Iris pigment epithelial cell (primary cell): ENCODE measurements at places on chromosomes 5 and 9.

DNA sequence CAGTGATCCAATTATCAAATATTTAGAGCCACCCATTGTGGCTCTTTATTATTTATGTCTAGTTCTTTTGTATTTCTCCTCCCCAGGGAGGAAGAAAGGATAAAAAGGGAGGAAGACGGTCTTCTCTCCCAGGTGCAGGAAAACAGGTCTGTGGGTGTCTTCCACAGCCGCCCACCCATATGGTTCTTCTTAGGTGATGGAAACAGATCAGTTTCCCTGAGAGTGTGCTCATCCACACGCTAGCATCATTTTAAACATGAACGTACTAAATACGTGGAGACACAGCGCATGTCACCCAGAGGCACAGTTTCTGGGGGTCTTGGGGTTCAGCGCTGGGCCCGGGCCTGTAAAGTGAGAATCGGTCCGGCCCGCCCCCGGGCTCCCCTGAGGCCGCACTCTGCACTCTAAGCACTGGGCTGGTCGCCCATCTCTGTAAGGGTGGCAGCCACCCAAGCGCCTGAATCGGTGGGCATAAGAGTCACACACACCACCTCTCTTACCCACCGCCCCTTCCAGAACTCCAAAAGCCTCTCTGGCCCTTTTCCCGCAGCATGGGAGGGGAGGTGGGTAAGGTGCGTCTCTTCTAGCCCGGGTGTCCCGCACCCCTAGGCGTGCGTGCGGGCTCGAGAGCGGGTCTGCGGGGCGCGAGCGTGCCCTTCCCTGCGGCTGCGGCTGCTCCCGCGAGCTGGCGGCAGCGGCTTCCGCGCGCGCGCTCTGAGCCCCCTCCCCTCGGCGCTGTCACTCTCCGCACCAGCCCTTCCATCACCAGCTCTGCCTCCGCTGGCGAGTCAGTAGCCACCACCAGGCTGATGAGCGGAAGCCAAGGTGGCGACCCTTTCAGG lies 1.3 kb downstream of the PTCH1 start:
- no peak for DNase-seq

DNA sequence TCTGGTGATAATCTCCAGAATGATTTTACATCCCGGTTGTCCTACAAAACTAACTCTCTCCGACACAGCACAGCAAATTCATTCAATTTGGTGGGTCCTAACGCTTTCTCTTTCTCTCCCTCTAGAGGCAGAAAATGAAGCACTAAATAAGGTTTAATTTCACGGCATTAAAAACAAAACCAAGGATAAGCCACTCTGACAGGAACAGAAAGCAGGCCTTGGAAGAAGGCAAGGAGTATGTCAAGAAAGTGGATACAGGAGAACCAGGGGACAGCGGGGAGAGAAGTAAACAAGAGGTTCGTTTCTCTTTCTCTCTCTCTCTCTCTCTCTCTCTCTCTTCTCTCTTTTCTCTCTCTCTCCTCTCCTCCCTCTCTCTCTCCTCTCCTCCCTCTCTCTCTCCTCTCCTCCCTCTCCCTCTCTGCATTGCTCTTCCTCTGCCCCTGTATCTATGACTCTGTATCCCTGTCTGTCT lies 49.8 kb downstream of the EBF1 start:
- peak; percentile 47 for DNase-seq

DNA sequence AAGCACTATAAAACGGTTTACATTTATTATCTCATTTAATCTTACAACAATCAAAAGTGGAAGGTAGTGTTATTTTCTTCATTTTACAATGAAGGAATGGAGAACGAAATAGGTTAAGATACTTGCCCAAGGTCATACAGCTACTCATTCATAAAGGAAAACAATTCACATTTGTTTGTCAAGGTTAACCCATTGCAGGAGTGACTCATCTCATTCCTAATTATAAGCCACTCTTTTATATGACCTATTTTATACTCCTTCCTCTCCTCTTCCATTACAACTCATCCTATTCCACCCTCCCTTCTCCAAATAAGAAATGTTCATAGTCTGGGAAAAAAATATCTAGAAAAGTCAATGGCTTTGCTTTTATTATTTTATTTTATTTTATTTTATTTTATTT lies 29.6 kb downstream of the CRHBP start:
- DNase-seq: no peak

- peak; percentile 77 for DNase-seq
Measured at GRCh38 chr9:4327504-4328191, 27.8 kb upstream of the GLIS3 start.

DNA sequence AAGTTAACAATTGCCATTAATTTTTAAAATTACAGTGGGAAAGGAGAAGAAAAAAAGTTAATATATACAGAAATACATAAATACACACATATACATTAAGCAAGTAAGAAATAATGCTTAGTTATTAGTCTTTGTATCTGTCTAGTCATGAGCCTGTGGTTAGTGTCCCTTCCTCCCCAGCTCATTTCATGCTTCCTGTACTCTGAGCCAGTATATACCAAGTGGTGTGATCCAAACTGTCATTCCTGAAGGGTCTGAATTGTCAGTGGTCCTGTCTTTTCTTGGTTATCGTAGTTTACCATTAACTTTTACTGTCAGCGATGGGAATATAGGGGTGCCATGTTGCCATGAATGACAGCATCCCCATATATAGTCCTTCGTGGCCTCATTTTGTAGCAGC lies 24.2 kb upstream of the STOM start:
- no peak for DNase-seq

GRCh38 chr5:181173027-181173419 lies 25.6 kb downstream of the OR2V2 start:
- no peak for DNase-seq

GRCh38 chr9:133098104-133098754 lies 22.8 kb downstream of the RALGDS start:
- DNase-seq: no peak

GRCh38 chr9:123723135-123723875 lies 206.6 kb downstream of the DENND1A start:
- DNase-seq: no peak
